ENCODE measurements at places on chromosomes 6 and 20. TPM values are rescaled to one million over a fixed set of nuclear protein-coding genes. Genes with fewer than 3 reads are reported as not detected.

Gene SLC22A16
- total RNA-seq: not detected

Gene TPMT
- total RNA-seq: 1.3 TPM

Gene RBBP9
- total RNA-seq: 18.7 TPM

Gene KCNK16
- not detected for total RNA-seq

Gene TNNC2
- total RNA-seq: not detected

Gene PSORS1C2
- total RNA-seq: not detected

Gene CCN6
- 0.17 TPM for total RNA-seq

Gene CRISP2
- not detected for total RNA-seq

Gene CPNE5
- 0.61 TPM for total RNA-seq

Gene FAM83C
- not detected for total RNA-seq

Gene MUC21
- not detected for total RNA-seq

Gene MATN4
- 2.1 TPM for total RNA-seq

Gene EFCAB8
- total RNA-seq: 0.39 TPM

Gene FAM162B
- total RNA-seq: not detected

Gene PI16
- total RNA-seq: not detected

Gene CLPSL2
- not detected for total RNA-seq

Gene OPRM1
- total RNA-seq: not detected

DNA sequence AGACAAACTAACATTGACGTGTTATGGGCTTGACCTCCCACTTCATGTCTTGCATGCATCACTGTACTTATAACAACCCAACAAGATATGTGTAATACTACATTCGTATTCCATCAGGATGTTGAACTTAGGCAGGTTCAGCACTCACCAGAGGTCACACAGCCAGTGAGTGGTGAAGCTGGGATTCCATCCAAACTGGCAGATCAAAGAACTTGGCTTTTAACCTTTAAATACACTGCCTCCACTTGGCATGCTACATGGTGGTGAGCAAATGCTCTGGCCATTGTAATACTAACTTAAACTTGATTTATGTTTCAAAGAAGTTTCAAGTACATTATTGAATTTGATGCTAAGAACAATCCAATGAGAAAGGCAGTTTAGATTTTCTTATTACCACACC is 10.7 kb upstream of the HDDC2 start:
- no peak overlapping the region for H3K4me3 ChIP-seq
- DNase-seq: no peak
- no peak overlapping the region for H3K27ac ChIP-seq
- H3K36me3 ChIP-seq: no peaks in the 10 kb centered on the region
- peaks cover 8% of the 10 kb centered on the region for H3K4me1 ChIP-seq

- no peak for DNase-seq
- no peaks in the 10 kb centered on the region for H3K27me3 ChIP-seq
- H3K4me1 ChIP-seq: peaks cover 9% of the 10 kb centered on the region
- no peaks in the 10 kb centered on the region for H3K36me3 ChIP-seq
Observed at GRCh38 chr6:138765896-138766655, 7.5 kb upstream of the CCDC28A start.

DNA sequence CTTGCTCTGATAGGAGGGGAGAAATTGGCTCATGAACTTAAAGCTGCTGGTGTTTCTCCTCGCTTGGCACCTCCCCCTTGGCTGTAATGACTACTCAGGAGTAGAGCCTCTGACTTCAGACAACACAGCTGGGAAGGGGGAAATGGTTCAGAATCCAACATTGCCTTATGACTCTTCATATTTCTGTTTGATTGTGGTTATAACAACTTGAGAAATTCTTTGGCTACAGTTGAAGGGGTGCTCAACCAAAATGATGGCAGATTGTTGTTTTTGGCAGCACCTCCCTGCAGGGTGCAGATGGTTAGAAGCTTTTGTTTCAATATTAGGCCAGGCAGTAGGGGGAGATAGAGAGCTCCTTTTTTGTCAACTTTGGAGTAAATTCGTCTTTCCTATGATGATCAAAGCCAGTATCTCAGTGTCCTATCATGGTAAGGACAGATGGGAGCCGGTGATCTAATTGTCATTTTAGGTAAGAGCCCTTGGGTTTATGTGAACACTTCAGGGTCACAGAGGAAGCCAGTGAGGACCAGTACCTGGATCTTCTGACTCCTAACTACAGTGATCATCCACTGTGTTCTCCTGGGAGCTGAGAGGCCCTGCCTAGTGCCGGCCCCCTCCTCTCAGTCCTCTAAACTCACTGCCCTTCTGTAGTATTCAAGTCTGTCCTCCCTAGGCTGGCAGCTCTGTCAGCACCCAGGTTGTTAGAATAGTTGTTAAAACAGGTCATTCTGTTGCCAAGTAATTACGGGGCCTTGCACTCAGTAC is 39.9 kb downstream of the RPRD1B start:
- H3K27me3 ChIP-seq: no peaks in the 10 kb centered on the region
- peaks cover 7% of the 10 kb centered on the region for H3K4me1 ChIP-seq
- DNase-seq: peak; percentile 31
- peaks cover 43% of the 10 kb centered on the region for H3K36me3 ChIP-seq

DNA sequence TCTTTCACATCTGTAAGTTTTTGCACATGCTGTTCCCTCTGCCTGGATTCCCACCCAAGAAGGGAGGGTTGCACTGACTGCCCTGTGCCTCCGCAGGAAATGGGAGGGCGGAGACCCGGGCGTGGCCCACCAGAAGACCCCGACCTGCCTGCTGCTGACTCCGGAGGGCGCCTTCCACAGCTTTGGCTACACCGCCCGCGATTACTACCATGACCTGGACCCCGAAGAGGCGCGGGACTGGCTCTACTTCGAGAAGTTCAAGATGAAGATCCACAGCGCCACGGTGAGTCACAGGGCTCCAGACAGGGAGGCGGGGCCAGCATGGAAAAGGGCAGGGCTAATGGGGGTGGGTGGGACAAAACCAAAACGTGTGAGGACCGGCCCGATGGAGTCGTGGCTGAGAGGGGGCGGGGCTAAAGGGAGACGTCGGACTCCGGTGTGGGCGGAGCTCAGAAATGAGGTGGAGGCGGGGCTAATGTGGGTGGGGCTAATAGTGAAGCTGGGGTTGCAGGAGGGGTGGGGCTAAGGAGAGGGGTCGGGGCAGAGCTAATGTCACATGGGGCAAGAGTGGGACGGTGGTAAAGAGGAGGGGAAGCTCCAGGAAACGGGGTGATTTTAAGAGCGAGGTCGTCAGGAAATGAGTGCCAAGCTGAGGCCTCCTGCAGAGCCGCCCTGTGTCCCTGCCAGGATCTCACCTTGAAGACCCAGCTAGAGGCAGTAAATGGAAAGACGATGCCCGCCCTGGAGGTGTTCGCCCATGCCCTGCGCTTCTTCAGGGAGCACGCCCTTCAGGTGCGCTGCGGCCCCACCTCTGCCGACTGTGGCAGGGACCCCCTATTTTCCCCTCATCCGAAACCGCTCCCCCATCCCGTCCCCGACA is 12.6 kb downstream of the HSPA12B start:
- no peak overlapping the region for H3K27ac ChIP-seq
- peak; percentile 59 for DNase-seq
- H3K4me3 ChIP-seq: peak overlapping the region; percentile 63
- peaks cover 13% of the 10 kb centered on the region for H3K4me1 ChIP-seq
- H3K36me3 ChIP-seq: no peaks in the 10 kb centered on the region
- peaks cover 15% of the 10 kb centered on the region for H3K27me3 ChIP-seq

GRCh38 chr6:139395891-139396301 is 21.4 kb upstream of the CITED2 start:
- H3K4me3 ChIP-seq: no peak overlapping the region
- no peaks in the 10 kb centered on the region for H3K4me1 ChIP-seq

GRCh38 chr6:163814494-163815364 is 400.2 kb downstream of the QKI start:
- H3K4me3 ChIP-seq: no peak overlapping the region
- H3K27ac ChIP-seq: no peak overlapping the region
- no peaks in the 10 kb centered on the region for H3K36me3 ChIP-seq
- no peak for DNase-seq
- H3K4me1 ChIP-seq: no peaks in the 10 kb centered on the region

DNA sequence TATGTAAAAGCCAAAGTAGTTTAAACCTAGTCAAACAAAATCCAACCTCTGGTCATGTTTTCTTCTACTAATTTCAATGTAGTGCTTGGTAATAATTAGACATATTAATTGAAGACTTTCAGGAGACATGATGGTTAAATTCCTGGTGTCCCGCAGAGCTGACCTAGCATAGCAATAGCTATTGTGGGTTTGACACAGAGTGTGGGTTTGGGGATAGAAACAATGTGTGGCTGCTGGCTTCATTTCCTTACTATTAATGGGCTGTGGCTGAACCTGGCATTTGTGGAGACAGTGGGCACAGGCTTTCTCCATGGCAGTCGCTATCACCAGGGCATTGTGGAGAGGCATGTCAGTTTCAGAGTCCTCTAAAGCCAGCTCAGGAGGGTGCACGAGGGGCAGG is 54.1 kb upstream of the GGTLC1 start:
- H3K4me1 ChIP-seq: peaks cover 28% of the 10 kb centered on the region
- H3K27ac ChIP-seq: no peak overlapping the region
- H3K4me3 ChIP-seq: no peak overlapping the region
- H3K36me3 ChIP-seq: no peaks in the 10 kb centered on the region
- H3K27me3 ChIP-seq: no peaks in the 10 kb centered on the region

DNA sequence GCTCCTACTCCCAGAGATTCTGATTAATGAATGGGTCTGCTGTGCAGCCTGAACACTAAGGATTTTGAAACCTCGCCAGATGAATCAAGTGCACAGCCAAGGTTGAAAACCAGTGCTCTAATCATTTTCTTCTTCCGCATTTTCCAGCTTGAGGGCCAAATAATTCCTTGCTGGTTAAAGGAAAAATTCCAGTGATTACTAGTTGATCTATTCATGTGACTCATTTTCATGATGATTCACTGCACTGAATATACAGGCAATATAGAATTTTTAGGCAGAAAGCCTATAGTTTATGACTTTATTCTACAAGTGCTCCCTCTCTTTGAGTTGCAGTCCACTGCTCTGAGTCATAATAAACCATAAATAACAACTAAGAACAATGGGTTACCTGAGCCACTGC is 80.6 kb upstream of the PROKR2 start:
- no peaks in the 10 kb centered on the region for H3K36me3 ChIP-seq
- no peak overlapping the region for H3K4me3 ChIP-seq
- no peak for DNase-seq
- H3K4me1 ChIP-seq: no peaks in the 10 kb centered on the region
- H3K27ac ChIP-seq: no peak overlapping the region
- H3K27me3 ChIP-seq: peaks cover 2% of the 10 kb centered on the region

- no peak overlapping the region for H3K4me3 ChIP-seq
- no peaks in the 10 kb centered on the region for H3K4me1 ChIP-seq
- H3K36me3 ChIP-seq: no peaks in the 10 kb centered on the region
- peaks cover 3% of the 10 kb centered on the region for H3K27me3 ChIP-seq
Observed at GRCh38 chr20:37885593-37886503, 17.1 kb upstream of the VSTM2L start.

- no peak for DNase-seq
- H3K27me3 ChIP-seq: peaks cover 6% of the 10 kb centered on the region
- no peak overlapping the region for H3K4me3 ChIP-seq
- no peaks in the 10 kb centered on the region for H3K36me3 ChIP-seq
- H3K4me1 ChIP-seq: peaks cover 15% of the 10 kb centered on the region
- no peak overlapping the region for H3K27ac ChIP-seq
Observed at GRCh38 chr6:14313248-14313647, 195.7 kb downstream of the CD83 start.

DNA sequence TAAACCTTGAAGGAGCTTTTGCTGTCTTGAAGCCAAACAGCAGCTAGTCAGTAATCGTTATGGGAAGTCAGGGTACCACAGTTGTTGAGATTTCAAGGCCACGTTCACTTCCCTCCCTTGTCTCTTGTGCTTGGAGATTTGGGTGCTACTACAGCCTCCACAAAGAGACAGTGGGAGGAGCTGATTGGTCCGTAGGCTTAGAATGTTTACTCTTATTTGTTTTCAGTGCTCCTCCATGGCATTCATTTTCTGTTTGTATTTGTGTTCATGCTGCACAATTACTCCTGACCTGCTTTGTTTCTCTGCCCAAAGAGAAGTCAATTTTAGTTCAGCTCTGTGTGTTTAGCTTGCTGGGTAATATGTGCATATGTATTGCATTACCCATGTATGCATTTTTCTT is 147.7 kb downstream of the PRL start:
- DNase-seq: no peak
- H3K4me1 ChIP-seq: peaks cover 20% of the 10 kb centered on the region
- H3K36me3 ChIP-seq: no peaks in the 10 kb centered on the region
- H3K27me3 ChIP-seq: peaks cover 26% of the 10 kb centered on the region
- H3K27ac ChIP-seq: no peak overlapping the region

DNA sequence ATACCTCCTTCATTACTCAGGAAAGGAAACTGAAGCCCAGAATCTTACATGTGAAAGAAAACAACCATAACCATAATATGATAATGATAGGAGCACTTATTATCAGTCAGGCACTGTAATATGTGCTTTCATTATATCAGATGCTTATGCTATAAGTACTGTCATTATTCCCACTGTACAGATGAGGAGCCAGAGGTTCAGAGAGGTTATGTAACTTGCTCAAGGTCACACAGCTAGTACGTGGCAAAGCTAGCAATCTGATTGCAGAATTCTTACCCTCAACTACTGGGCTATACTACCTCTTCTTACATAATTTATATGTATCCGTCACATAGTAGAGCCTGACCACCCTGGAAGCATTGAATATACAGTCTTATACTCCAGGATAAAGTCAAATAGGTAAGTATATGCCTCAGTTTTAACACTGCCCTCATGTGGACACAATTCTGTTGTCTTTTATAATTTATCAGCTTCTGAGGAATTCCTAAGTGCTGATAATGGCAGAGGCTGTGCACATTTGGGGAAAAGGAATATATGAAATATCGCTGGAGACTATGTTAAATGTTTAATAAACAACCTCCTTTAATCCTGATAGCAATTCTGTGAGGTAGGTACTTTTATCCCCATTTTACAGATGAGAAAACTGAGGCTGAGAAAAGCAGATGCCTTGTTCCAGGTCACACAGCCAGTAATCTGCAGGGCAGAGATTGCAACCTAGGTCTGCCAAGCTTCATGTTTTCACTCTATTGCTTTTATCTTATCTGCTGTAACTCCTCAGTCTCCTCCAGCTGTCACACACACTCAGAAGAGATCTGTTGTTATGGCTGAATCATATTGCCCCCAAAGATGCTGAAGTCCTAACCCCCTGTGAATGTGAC is 13.4 kb downstream of the BCAS1 start:
- H3K27ac ChIP-seq: no peak overlapping the region
- H3K27me3 ChIP-seq: peaks cover 10% of the 10 kb centered on the region
- no peak overlapping the region for H3K4me3 ChIP-seq

GRCh38 chr6:106072501-106073090 is 13.5 kb upstream of the PRDM1 start:
- DNase-seq: no peak
- peaks cover 28% of the 10 kb centered on the region for H3K27me3 ChIP-seq
- no peak overlapping the region for H3K4me3 ChIP-seq
- H3K36me3 ChIP-seq: no peaks in the 10 kb centered on the region
- peaks cover 12% of the 10 kb centered on the region for H3K4me1 ChIP-seq
- no peak overlapping the region for H3K27ac ChIP-seq

- no peak for DNase-seq
- no peaks in the 10 kb centered on the region for H3K36me3 ChIP-seq
- no peak overlapping the region for H3K4me3 ChIP-seq
Observed at GRCh38 chr20:61436667-61437279, 184.7 kb downstream of the CDH4 start.

- H3K4me3 ChIP-seq: peak overlapping the region; percentile 29
- peaks cover 4% of the 10 kb centered on the region for H3K27me3 ChIP-seq
- H3K27ac ChIP-seq: peak overlapping the region; percentile 71
- peak; percentile 52 for DNase-seq
Observed at GRCh38 chr6:90286884-90287488, 9.7 kb downstream of the BACH2 start.

GRCh38 chr6:127686084-127686483 is 109.1 kb downstream of the C6orf58 start:
- no peak for DNase-seq
- H3K4me1 ChIP-seq: no peaks in the 10 kb centered on the region
- H3K36me3 ChIP-seq: peaks cover 6% of the 10 kb centered on the region
- H3K27ac ChIP-seq: no peak overlapping the region
- H3K27me3 ChIP-seq: no peaks in the 10 kb centered on the region

All from activated T-helper 1 cell treated with anti-CD3 and anti-CD28 coated beads, Interleukin-12 subunit alpha, Interleukin-12 subunit beta, Interleukin-2, Interleukin-4 antibody, amounts not matched to agents 30 ng/mL and 10 ng/mL and 1 ng/mL, durations not matched to agents 14 hours and 24 hours and 36 hours (primary cell).